ENCODE measurements at places on chromosomes 3 and 15.

DNA sequence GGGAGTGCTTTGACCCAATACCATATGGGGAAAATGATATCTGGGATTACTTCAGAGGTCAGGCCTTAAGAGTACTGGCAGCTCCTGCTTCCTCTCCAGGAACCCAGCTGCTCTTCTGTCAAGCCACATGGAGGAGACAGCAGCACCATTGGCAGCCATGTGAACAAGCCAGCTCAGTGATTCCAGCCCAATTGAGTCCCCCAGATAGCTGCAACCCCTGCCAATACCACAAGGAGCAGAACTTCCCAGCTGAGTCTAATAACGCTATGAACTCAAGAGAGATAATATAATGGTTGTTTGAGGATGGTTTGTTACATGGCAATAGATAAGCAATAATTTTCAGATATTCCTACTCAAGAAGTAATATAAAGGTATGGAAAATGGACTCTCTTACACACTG, 126.8 kb upstream of the CPNE4 start:
- no peaks in the 10 kb centered on the region for H3K4me1 ChIP-seq
- no peak overlapping the region for H3K27ac ChIP-seq
- no peak overlapping the region for H3K4me3 ChIP-seq
- no peak for DNase-seq
- no peaks in the 10 kb centered on the region for H3K27me3 ChIP-seq
- H3K36me3 ChIP-seq = no peaks in the 10 kb centered on the region

DNA sequence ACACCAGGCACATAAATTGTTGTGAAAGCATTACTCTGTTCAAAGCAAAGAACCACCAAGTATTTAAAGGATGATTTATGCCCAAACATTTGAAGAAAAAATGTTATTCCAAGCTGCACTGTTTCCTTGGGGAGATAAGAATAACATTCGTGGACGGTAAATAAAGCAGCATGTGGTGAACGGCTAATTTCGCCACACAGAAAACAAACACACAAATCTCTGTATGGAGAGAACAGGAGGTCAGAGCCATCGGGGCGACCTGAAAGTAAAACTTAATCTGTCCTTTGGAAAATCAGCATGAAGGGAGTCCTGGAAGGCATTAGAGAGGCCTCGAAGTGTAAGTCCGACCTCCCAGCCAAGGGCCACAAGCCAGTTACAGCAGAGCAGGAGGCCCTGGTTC, 27.1 kb upstream of the GABRG3 start:
- H3K4me3 ChIP-seq = no peak overlapping the region
- no peaks in the 10 kb centered on the region for H3K27me3 ChIP-seq
- H3K4me1 ChIP-seq = no peaks in the 10 kb centered on the region
- no peak for DNase-seq
- no peak overlapping the region for H3K27ac ChIP-seq
- H3K36me3 ChIP-seq = no peaks in the 10 kb centered on the region

DNA sequence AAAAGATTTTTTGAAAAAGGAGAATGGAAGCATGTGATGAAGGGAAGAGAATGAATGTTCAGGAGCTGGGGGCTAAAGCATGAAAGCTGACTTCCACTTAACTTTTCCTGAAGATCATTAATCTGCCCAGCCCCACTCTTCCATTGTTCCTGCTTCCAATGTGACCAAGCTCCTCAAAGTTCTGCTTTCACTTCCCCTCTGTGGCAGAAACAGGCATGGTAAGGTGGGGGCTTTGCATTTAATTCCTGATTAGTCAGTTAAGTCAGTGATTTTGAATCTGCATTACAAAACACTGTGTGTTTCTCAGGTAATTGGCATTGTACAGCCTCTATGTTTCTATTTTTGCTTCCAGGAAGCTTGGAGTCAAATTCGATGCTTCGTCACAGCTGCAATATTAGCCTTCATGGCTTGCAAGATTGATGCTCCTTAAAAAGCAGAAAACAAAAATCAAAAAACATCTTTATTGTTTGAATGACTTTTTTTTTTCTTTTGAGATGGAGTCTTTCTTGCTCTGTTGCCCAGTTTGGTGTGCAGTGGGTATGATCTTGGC, 7.3 kb upstream of the TM6SF1 start:
- H3K4me1 ChIP-seq = no peaks in the 10 kb centered on the region
- H3K27ac ChIP-seq = no peak overlapping the region
- H3K36me3 ChIP-seq = no peaks in the 10 kb centered on the region
- H3K4me3 ChIP-seq = no peak overlapping the region

DNA sequence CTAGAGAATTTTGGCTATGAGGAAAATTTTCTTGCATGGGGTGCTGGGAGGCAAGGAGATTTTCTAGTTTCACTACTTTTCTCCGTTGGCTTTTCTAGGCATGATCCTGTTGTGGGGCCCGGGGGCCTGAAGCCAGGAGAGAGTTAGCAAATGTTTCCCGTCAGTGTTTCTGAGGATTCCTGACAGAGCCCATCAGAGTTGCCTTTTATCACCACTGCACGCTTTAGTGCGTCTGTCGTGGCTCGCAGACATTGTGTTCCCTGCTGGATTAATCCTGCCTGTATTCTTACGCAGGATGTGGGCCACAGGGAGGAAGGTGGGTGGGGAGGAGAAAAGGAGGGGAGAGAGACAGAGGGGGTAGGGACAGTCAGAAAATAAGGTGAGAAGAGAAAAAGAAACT, 18.1 kb upstream of the BOC start:
- H3K4me3 ChIP-seq = no peak overlapping the region
- no peaks in the 10 kb centered on the region for H3K27me3 ChIP-seq
- no peak for DNase-seq

- DNase-seq = no peak
- no peaks in the 10 kb centered on the region for H3K4me1 ChIP-seq
- H3K27ac ChIP-seq = no peak overlapping the region
- no peak overlapping the region for H3K4me3 ChIP-seq
- H3K27me3 ChIP-seq = no peaks in the 10 kb centered on the region
Measured at GRCh38 chr3:66441692-66442091, 59.1 kb downstream of the LRIG1 start.

DNA sequence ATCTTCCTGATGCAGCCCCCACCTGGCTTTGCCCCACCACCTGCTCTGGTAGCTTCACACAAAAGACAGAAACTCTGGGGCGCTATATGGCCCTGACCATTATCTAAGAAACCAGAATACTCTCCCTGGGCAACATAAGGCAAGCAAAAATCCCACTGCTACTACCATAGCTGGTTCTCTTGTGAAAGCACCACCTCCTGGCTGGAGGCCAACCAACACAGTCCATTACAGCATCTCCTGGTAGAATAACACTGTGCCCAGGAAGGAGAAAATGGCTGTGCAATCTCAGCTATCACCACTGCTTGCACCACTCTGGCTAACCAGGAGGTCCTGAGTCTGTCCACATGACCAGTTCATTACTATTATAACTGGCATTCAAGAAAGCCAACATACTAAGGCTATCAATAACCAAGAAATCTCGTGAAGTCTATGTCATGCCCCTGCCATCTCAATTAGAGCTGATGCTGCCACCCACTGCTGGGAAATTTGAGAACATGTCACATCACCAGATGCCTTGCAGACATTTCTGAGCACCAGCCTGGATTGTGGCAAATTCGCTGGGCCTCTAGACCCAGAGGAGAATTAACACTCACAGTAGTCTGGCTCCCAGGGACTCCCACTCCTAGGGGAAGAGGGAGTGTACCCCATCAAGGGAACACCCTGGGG, 1114.8 kb downstream of the ROBO2 start:
- no peaks in the 10 kb centered on the region for H3K27me3 ChIP-seq
- H3K36me3 ChIP-seq = no peaks in the 10 kb centered on the region
- no peak for DNase-seq

DNA sequence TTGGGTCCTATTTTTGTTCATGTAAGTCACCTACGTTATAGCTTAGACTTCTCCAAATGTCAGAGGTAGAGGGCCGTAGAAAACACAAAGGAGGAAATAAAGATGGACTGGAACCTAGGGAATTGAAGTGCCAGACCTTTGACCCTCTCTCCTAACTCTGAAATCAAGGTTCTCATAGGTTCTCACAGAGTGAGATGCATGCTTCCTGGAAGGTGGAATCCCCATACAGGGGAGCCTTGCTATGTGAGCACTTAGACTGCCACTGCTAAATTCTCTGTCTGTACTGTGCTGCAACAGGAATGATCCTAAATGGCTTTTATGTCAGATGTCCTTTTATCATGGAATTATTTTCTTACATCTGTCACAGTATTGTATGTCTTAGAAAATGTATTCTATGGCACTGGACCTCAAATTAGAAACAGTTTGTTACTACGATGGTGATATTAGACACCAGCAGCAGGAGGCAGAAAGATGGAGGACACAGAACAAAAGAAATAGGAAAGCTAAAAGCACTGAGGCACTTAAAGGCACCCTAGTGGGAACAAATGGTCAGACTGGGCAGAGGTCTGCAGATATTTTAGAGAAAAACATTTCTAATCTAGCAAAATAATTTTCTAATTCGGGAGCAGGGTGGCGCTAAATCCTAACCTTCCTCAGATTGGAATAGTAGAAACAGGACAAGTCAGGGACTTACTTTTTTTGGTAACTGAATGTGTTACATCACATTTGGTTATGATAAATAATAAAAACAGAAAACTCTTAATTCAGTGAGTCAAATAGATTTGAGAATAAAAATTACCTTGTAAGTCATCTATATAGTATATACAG, 60.2 kb upstream of the CDAN1 start:
- no peak for DNase-seq
- no peaks in the 10 kb centered on the region for H3K4me1 ChIP-seq
- H3K27me3 ChIP-seq = no peaks in the 10 kb centered on the region
- H3K36me3 ChIP-seq = peaks cover 5% of the 10 kb centered on the region

DNA sequence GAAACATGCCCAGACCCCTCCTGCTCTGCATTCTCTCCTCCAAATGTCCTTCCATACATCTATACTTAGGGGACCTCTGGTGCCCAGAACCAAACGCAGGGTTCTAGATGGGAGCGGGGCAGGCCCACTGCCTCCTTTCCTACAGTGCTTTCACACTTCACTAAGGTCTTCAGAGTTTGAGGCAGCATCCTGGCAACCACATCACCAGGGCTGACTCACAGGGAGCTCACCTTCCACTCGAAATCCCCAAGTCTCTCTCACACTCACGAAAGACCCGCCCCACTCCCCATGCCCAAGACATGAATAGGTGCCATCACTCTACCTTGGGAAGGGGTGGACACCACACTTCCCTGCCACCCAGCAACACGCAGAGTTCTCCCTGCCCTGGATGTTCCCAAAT, 18.9 kb downstream of the HOMER2 start:
- no peaks in the 10 kb centered on the region for H3K4me1 ChIP-seq
- no peak overlapping the region for H3K27ac ChIP-seq
- H3K27me3 ChIP-seq = no peaks in the 10 kb centered on the region

DNA sequence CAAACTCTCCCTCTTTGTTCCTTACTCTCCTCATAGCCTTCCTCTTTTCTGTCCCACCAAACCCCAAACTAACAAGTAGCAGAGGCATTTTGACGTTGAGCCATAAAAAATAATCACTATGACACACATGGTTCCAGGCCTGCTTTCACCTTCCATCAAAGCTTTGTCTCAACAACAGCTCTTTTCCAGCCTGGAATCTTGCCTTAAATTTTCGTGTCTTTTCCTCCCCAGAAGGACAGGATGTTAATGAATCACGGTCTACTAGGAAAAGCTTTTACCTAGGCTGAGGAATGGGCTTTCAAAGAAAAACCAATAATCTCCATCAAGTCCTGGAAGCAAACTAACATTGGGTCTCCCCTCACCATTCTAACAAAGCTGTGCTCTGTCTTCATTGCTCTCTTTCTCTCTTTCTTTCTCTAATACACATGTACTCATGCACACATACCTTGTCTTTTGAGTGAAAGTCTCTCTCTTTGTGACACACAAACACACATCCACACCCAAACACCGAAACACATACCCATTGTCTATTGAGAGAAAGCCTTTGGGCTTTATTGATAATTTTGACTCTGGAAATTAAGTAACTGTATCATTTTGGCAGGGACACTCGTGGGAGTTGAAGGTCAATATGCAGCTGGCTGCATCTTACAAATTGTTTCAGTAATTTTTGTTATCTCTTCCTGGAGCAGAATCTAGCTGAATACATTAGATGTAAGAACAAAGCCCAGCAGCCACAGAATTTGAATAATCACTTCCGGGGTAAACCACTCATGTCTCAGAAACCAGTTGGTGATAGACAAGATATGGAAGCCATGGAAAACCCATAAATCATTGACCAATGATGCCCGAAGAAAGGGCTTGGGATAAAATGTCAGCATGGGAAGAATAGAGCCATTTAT, 107.4 kb upstream of the SLC4A7 start:
- no peak overlapping the region for H3K4me3 ChIP-seq
- H3K27ac ChIP-seq = peak overlapping the region; percentile 21
- peaks cover 22% of the 10 kb centered on the region for H3K4me1 ChIP-seq
- DNase-seq = no peak
- H3K27me3 ChIP-seq = no peaks in the 10 kb centered on the region

- no peaks in the 10 kb centered on the region for H3K4me1 ChIP-seq
- H3K4me3 ChIP-seq = no peak overlapping the region
- H3K27me3 ChIP-seq = no peaks in the 10 kb centered on the region
- no peaks in the 10 kb centered on the region for H3K36me3 ChIP-seq
- DNase-seq = no peak
Measured at GRCh38 chr3:117234331-117234730, 524.8 kb downstream of the TUSC7 start.

DNA sequence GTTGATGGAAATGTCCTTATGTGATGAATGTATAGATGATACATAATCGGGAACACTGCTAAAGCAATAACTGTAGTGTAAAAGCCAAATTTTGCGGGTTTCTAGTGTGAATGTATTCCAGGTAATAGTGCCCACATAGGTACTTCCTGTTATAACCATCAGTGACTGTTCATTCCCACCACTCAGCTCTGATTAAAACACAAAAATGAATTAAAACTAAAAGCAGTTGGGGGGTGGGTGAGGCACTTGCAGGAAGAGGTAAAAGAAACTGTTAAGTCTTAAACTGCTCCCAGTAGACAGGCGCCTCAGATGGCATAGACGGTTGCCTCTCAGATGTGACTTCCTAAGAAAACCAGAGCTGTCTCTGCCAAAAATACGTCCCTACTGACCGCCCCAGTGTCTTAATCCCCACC, 893 bp upstream of the MTHFS start:
- peak overlapping the region; percentile 91 for H3K27ac ChIP-seq
- H3K4me1 ChIP-seq = peaks cover 15% of the 10 kb centered on the region
- no peak for DNase-seq
- peak overlapping the region; percentile 81 for H3K4me3 ChIP-seq

GRCh38 chr15:35740761-35741160, 194.8 kb upstream of the DPH6 start:
- H3K4me3 ChIP-seq = no peak overlapping the region
- no peak for DNase-seq
- H3K4me1 ChIP-seq = no peaks in the 10 kb centered on the region
- H3K36me3 ChIP-seq = no peaks in the 10 kb centered on the region

- H3K36me3 ChIP-seq = no peaks in the 10 kb centered on the region
- H3K27me3 ChIP-seq = no peaks in the 10 kb centered on the region
- peaks cover 19% of the 10 kb centered on the region for H3K4me1 ChIP-seq
- H3K27ac ChIP-seq = no peak overlapping the region
Measured at GRCh38 chr3:97968376-97968775, 3.9 kb downstream of the RIOX2 start.

Measured in effector memory CD4-positive, alpha-beta T cell (primary cell).